ENCODE measurements at places on chromosomes 7 and 10.

DNA sequence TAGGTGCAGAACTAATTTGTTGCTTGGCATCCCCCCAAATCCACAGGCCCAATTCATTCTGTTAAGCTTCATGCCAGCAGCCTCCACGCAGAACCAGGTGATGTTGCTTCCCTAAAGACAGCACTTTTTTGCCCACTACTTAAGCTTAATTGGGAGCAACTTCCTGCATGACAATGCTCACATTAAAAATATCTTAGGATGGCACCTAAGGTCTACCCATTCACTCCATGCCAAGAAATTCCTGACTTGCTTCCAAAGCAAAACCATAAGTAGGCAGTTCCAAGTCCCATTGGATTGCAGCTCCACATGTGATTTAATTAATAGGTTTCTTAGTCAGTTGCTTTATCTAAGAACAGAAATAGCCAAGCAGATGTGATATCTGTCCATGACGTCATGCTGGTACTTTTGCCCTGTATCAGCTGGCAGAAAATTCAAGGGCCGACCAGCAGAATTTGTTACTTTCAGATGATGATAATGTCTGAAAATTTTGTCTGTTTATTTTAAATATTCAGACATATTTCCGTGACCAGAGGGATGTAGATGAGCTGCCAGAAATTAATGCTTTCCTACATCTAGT is 325.5 kb downstream of the LHFPL3 start:
- no peak for DNase-seq

DNA sequence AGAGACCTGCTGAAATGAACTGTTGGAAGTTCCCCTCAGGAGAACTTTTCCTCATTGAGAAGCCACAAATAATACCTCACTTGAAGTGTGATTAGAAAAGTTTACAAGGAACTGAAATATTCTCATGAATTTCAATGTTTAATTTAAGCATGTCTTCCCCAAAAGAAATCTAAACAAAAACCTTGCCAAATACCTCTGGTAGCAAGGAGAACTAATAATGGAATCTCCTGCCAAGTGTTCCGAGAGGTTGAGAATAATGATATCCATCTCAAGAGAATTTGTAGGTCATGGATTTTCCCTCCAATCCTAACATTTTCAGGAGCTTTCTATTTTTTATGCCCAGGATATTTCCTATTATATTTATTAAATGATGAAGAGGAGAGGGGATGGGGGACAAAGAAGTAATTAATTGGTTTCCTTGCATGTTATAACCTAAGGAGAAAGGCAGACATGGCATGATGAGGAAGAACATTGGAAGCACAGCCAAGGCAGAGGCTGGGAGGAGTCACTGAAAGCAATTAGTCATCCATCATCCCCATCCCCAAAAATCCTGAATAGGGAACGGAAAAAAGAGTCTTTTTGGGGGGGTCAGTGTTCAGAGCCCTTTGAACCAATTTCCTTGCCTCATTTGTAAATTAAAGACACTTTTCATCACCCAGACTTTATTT is 93.6 kb upstream of the IL6 start:
- no peak for DNase-seq

GRCh38 chr10:115945701-115946445 is 327.1 kb downstream of the GFRA1 start:
- no peak for DNase-seq

DNA sequence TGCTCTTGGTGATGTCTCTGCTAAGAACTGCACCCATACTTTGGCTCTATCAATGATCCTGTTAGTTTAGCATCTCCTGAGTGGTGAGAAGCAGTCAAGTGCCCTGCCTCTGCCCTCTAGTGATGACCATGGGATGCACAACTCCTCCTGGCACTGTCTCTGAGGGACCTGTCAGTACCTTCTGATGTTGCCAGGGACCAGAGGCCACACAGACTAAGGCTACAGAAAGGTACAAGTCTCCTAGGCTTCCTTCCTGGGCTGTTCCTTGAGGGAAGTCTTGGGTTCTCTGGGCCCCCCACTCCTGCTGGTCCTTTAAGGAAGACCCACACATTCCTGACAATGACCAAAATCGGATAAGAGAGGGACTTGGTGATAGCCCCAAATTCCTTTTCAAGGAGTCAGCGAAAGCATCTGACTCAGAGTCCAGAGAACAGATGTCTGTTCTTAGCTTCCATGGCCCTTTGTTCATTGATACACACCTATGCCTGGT is 15.3 kb downstream of the NKX2-3 start:
- no peak for DNase-seq

DNA sequence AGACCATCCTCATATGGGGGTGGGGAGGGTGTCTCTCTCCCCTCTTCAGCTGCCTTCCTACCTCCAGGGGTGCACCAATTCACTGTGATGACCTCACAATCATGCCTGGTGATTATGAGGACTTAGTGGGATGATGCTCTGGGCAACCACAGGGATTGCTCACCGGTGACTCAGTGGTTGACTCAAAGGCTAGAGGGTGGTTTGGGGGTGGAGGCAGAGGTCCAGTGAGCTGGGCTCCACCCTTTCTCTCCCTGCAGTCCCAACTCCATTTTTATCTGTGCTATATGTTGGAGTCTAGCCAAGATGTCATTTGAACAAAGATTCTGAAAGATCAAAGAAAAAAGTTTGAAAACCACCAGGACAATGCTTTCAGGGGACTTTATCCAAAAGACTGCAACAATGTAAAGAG is 286.9 kb downstream of the KCNMA1 start:
- no peak for DNase-seq

- no peak for DNase-seq
Measured at GRCh38 chr10:48796713-48797245, 112.1 kb downstream of the WDFY4 start.

GRCh38 chr10:4843525-4844180 is 17.6 kb downstream of the AKR1E2 start:
- no peak for DNase-seq

- DNase-seq: no peak
Measured at GRCh38 chr10:132062641-132063390, 2.9 kb upstream of the JAKMIP3 start.

DNA sequence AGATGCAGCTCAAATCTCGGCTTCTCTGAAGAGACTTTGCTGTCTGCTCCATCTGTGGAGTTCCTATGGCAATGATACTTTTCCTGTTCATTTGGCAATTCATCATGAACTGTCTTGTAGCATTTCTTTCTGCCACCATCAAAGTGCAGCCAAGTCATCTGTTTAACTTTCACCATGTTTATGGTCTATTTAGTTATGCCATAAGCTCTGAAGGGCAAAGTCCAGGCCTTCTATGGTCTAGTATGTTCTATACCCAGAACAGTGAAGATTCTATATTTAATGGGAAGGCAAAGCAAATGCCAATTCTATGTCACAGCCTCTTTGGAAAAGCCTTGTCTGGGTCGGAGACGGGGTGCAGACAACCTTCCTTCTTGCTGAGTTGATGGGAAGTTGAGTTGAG is 472.6 kb downstream of the PLXNA4 start:
- DNase-seq: no peak

- no peak for DNase-seq
Measured at GRCh38 chr7:29987811-29988317, 1.7 kb downstream of the SCRN1 start.

- DNase-seq: no peak
Measured at GRCh38 chr7:48085433-48085791, 3.7 kb upstream of the UPP1 start.

DNA sequence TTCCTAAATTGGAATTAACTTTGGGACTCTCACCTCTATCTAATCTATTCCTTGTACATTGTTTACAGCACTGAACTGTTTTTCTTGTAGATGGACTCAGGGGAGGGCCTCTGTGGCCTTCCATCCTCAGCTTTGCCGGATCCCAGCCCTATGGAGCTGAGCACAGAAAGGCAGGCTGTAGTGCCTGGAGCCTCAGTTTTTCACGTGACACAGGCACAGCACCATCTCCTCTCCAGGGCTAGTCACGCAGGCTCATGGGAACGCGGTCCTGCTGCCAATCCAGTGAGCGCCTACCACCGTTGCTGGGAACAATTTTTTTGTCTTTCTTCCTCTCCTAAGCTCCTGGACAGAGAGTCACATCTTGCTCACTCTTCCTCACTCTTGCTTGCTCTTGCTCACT is 75.6 kb upstream of the DDC start:
- no peak for DNase-seq

GRCh38 chr10:3131098-3131497 is 41.5 kb downstream of the PITRM1 start:
- DNase-seq: no peak

- no peak for DNase-seq
Measured at GRCh38 chr10:63767138-63767801, 246.1 kb downstream of the REEP3 start.

GRCh38 chr10:1399431-1400100 is 337.8 kb downstream of the ADARB2 start:
- DNase-seq: no peak

GRCh38 chr7:156050636-156051569 is 238.6 kb upstream of the SHH start:
- no peak for DNase-seq

DNA sequence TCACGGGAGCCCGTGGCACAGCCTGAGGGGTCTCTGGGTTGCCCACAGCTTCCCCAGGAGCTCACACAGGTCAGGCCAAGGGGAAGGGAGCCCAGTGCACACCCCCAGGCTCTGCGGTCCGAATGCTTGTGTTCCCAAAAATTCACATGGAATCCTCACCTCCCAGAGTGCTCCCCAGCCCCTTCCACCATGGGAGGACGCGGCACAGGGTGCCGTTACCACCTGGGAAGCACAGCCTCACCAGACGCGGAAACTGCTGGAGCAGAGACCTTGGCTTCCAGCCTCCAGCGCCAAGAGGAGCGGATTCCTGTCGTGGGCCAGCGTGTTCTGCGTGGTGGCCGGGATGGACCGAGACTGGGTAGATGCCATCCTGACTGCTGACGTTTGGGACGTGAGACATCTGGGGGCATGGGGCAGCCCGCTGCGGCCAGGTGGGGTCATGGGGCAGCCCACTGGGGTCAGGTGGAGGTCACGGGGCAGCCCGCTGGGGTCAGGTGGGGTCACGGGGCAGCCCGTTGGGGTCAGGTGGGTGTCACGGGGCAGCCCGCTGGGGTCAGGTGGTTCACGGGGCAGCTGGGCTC is 149.4 kb downstream of the WDR37 start:
- DNase-seq: no peak

- no peak for DNase-seq
Measured at GRCh38 chr7:65925040-65925439, 52.2 kb downstream of the VKORC1L1 start.

DNA sequence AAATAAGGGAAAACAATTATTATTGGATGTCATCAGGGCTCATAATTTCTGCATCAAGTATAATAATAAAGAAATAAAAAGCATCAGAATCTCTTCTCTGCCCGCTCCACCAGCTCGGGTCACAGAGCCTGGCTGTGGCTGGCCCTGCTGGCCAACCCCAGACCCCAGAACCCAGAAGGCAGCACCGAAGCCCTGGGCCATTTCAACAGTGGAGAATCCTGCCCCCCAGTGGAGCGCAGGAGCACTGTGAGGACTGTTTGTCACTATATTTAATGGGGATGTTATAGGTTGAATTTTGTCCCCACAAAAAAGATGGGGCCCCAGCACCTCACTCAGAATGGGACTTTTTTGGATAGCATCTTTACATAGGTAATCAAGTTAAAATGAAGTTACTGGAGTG is 27.3 kb downstream of the DENND11 start:
- no peak for DNase-seq

DNA sequence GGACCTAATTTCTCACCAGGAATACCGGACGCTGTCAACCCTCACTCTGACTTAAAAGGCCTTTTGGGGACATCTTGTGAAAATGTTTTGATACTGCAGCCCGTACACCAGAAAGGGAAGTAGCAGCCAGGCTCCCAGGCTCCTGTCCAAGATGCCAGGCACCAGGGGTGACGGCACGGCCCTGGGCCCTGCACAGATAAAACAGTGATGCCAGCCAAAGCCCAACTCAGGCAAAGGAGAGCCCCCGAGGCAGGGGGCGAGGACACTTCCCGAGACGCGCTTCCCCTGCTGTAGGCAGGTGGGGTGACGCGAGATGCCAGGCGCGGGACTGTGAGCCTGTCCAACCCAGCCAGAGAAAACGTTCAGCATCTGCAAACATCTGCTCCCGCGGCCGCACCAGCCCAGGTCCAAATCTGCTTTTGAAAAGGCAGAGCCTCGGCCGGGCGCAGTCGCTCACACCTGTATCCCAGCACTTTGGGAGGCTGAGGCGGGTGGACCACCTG is 15.7 kb downstream of the ZFAND2A start:
- no peak for DNase-seq

DNA sequence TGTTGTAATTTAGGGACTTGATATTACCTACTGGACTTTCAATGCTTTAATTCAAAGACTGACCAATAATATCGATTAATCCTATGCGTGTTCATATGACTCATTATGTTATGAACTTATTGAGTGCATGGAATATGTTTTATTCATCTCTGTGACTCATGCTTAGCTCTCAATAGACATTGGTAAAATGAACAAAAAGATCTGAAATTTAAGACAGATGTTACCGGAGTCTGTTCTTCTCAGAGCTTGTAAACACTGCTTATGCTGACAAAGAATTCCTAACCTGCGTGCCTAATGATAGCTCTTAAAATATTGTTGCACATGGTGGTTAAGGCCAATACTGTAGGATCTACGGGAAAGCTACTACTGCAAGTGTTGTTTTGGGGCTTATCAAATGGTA is 131.5 kb upstream of the ACBD5 start:
- no peak for DNase-seq

DNA sequence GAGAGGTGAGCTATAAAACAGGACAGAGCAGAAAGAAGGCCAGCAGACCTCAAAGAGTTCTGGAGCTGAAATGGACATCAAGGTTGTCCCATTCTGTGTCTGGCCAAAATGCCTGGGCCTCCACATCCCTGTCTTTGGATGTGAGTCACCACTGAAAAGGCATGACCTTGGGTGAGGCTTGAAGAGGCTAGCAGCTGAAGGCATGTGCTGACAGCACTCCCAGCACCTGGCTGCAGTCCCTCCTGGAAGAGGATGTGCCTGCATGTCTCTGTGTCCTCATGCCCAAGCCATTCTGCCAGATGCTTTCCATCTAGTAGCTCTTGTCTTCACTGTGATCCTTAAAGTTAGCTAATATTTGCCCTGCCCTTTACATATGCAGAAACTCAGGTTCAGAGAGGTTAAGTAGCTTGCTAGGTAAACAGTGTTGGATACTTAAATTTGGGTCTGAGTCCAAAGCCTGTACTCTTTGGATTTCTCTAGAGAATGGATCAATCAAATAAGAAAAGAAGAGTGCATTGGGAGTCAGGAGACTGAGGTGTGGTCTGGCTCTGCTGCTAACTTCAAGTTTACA is 35.8 kb downstream of the HECW1 start:
- no peak for DNase-seq

- no peak for DNase-seq
Measured at GRCh38 chr10:43689618-43689954, 40.9 kb upstream of the ZNF32 start.

DNA sequence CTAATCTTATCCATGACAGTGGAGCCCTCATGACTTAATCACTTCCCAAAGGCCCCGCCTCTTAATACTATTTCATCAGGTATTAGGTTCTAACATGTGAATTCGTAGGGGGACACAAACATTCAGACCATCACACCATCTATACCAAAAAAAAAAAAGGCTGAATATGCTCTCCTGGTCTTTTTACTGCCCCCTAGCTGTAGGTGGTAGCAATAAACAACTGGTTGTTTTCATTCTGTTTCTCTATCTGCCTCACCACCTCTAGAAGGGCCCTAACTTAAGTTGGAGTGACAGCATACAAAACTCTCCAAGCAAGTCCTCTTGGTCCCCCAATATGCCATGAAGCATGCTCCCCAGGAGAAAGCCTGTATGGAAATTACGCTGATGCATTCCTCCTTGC is 94.1 kb downstream of the GRM8 start:
- no peak for DNase-seq

- no peak for DNase-seq
Measured at GRCh38 chr10:128514536-128514935, 388.3 kb upstream of the MKI67 start.

- DNase-seq: no peak
Measured at GRCh38 chr7:48637382-48637781, 287.0 kb upstream of the CDC14C start.

All from activated naive CD4-positive, alpha-beta T cell treated with anti-CD3 and anti-CD28 coated beads, Interleukin-2, amount 50 U/mL, for 72 hours (primary cell).